ENCODE measurements at places on chromosomes 2 and 18. TPM values are rescaled to one million over a fixed set of nuclear protein-coding genes. Genes with fewer than 3 reads are reported as not detected.

- DNase-seq: no peak
These were observed 163.9 kb upstream of the DNMT3A start for GRCh38 chr2:25505622-25506021.

DNA sequence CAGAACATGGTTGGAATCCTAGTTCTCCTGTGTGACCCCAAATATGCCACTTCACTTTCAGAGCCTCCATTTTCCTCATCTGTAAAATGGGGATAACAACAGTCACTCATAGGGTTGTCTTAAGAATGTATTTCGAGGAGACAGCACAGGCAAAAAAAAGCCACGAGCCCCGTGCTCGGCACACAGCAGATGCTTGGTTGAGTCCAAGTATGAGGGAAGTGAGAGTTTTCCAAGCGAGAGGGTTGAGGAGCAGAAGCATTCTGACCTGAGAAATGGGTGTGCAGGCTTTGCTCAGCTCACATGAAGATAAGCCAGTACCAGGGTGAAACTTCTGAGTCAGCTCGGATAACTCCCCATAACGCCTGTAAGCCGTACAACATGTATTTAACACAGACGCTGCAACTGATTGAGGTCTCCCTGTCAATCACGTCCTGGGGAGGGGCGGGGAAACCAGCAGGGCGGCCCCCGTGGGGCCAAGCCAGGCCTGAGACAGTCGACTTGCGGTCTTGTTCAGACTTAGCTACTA, 23.0 kb upstream of the ODC1 start:
- no peak for DNase-seq

GRCh38 chr18:35117951-35118411, 76.8 kb downstream of the MAPRE2 start:
- DNase-seq: peak; percentile 41

- no peak for DNase-seq
These were observed 60.4 kb downstream of the KCNJ3 start for GRCh38 chr2:154758871-154759270.

- no peak for DNase-seq
These were observed 100.3 kb downstream of the MCFD2 start for GRCh38 chr2:46815121-46815802.

- DNase-seq: no peak
These were observed 66.4 kb downstream of the OSR1 start for GRCh38 chr2:19292007-19292406.

- no peak for DNase-seq
These were observed 5.3 kb downstream of the NGEF start for GRCh38 chr2:233007739-233008138.

DNA sequence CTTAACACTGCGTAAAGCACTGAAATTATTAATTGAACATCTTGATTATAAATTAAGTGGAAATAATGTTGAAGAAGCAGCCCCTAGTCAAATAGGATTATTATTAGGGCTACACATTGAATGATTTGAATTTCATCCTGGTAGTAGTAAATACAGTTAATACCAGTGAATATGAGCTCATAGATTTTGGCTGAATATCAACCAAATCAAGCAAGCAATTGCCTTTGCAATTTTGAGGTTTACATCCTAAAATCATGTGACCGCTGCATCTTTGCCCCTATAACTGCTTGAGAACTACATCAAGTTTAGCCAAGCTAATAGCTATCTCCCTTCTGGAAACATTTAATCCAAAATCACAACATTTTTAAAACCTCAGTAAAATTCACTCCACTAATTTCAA, 801.2 kb upstream of the PIK3C3 start:
- no peak for DNase-seq

- DNase-seq: no peak
These were observed 114.6 kb downstream of the DOCK10 start for GRCh38 chr2:224927646-224928173.

GRCh38 chr2:64219149-64219548, 74.9 kb upstream of the PELI1 start:
- DNase-seq: no peak

DNA sequence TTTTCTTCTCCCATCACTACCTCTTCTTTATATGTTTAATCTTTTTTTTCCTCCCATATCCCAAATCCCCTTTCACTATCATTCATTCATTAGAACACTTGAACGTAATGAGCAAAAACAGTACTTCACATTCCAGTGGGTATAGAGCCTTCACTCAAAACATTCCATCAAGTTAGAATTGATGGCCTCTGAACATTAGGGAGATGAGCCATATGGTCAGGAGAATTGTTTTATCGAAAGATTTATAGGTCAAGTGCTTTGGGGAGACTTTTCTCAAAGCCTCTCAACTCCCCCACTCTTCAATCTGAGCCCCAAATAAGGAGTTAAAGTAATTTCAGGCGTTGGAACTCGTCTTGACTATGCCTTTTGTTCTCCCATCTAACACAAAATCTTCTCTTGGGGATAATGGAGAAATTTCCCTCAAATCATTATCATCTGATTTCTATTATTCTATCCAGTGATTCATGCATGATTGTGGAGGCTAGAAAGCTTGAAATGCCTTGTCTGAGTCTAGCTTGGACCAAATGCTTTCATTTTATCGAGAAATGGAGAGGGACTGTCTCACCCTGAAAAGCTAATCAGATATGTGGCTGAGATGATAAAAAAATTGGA, 79.2 kb downstream of the KIAA2012 start:
- DNase-seq: no peak

DNA sequence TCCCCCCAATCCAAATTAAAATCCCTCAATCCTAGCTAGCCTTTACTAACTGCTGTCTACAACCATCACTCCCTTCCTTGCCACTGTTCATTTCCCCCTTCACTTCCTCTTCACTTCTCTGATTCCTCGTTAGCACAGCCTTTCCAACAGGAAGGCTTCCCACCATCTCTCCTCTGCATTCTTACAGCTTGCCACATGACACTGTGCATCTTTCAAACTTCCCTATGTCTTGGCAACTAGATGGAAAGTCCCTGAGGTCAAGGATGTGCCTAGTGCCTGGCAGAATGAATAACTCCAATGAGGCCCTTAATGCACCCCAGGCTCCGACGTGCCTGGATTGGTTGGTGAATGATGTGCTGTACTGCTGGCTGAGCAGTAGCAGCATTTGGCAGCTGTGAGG, 15.2 kb downstream of the SAP130 start:
- DNase-seq: no peak

DNA sequence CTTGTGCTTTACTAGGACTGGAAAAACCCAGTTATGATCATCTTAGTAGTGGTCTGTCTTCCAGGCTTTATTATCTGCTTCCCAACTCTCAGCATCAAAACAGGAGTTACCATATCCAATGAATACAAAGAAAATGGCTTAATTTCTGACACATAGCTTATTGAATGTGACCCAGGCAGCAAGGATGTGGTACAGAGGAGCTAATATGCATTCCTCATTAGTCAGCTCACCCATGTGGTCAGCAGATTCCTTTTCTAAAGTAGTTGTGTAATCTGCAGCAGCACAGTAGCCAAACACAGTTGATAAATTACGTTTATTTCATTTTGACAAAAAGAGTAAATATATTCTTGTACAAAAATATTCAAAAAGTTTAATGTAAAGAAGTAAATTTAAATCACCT, 43.6 kb downstream of the TSPYL6 start:
- no peak for DNase-seq

- DNase-seq: no peak
These were observed 457.1 kb upstream of the SALL3 start for GRCh38 chr18:78522507-78522906.

- DNase-seq: no peak
These were observed 59.1 kb downstream of the ZEB2 start for GRCh38 chr2:144460727-144461307.

GRCh38 chr2:75896779-75897366, 186.2 kb upstream of the GCFC2 start:
- DNase-seq: no peak

GRCh38 chr2:98324181-98324580, 22.1 kb upstream of the CNGA3 start:
- no peak for DNase-seq

DNA sequence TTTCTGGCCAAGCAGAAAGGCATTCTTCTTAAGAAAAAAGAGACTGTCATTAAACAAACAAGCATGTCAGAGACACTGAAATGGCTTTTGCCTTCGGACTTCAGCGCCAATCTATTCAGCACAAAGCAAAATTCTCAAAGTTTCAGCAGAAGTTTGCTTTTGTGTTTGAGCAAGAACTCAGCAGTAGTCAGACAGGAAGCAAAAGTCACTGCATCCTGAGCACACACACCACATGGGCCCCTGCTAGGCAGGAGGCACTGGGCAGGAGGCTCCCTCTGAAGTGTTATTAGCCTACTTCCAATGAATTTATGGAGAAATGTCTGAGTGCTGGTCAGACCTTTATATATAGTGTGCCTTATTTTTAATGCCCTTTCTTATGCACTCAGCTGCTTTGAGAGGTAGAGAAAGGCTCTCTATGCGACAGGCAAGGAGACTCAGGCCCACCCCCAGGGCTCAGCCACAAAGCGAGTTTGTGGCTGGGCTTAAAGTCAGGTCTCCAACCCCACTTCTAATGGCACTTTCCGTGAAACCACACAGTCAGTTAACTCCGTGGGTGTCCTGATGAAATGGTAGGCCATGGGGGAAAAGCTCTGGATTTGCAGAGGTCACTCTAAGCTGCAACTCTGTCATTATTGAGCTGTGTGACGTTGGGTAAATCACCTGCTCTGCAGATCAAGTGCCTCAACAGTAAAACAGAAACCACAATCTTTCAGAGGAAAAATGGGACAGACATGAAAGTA, 161.0 kb upstream of the TMEM200C start:
- no peak for DNase-seq

DNA sequence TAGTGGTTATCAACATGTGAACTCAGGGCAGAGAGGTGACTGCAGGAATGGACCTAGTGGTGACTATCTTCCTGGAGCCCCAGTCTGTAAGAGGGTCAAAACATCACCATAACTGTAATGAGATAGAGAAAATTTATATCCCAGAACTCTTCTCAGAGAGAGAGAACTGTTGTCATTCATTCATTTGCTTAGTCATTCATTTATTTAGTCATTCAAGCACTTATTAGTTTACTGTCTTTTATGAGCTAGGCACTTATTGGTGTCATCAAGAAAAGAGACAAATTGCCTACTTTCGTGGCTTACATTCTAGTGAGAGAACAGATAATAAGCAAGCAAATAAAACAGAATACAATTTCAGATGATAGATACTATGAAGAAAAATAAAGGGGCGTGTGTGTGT, 34.1 kb downstream of the DOK1 start:
- DNase-seq: no peak

DNA sequence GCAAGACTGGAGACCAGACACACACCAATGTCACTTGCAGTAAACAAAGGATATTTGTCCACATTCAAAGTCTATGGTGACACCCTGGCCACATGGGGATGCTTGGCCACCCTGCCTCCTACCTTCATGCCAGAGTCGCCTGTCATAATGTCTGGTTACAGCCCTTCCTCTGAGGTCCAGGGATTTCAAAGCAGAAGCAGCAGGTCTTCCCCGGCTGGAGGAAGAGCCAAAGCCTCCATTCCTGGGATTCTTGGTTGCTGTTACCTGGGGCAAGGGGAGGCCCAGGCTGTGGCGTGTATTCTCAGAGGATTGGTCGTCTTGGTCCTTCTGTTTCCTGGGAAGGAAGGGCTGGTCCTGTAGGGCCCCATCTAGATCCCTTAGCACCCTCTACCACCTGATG, 2.3 kb upstream of the ALPP start:
- no peak for DNase-seq

DNA sequence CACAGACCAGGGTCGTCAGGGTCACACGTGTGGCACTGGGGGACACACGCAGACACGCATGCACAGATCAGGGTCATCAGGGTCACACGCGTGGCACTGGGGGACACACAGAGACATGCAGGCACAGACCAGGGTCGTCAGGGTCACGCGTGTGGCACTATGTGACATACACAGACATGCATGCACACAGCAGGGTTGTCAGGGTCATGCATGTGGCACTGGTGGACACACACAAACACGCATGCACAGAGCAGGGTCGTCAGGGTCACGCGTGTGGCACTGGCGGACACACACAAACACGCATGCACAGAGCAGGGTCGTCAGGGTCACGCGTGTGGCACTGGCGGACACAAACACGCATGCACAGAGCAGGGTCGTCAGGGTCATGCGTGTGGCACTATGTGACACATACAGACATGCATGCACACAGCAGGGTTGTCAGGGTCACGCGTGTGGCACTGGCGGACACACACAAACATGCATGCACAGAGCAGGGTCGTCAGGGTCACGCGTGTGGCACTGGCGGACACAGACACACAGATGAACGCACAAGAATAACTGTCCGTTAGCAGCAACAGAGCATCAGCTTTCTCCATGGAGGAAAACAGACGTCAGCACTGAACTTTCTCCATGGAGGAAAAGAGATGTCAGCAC, 34.9 kb downstream of the HDAC4 start:
- no peak for DNase-seq

DNA sequence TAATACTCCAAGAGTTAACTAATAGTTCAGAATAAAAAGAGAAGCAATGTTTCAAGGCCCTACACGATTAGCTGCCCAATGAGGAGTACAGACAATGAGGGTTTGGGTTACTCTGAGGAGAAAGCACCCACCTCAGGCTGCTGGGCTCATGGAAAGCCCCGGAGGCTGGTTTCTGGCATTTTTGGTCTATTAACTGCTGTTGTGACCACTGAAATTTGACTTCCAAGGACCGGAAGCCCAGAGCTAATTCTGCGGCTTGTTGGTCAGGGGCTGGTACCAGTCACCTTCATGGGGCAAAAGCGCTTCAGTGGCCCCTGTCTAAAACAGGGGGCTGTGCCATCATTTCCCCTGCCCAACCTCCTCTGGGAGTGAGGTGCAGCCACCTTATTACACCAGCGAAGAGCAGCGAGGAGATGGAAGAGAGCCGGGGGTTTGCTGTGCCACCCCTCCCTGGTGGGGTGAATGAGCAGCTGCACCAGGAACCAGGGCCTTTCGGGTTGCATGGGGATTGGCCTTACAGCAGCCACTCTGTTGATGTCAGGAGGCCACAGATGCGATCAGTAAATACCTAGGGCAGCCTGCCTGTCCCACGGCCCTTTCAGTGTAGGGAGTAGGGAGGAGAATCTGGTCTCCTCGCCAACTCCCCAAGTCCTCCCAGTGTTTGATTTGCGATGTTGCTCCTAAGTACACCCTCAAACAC, 131.3 kb downstream of the CELF4 start:
- no peak for DNase-seq

- no peak for DNase-seq
These were observed 5.0 kb downstream of the NDUFS1 start for GRCh38 chr2:206154197-206154596.

- no peak for DNase-seq
These were observed 108.2 kb upstream of the UBE2E3 start for GRCh38 chr2:180872255-180872654.

GRCh38 chr18:50190236-50190635, 4.7 kb downstream of the MYO5B start:
- DNase-seq: no peak

PRSS56 gene
- not detected for polyA plus RNA-seq

LCLAT1 gene
- 12.7 TPM for polyA plus RNA-seq

MYO1B gene
- polyA plus RNA-seq: 228 TPM

HDAC4 gene
- polyA plus RNA-seq: 7.9 TPM

UGT1A5 gene
- not detected for polyA plus RNA-seq

DPY30 gene
- polyA plus RNA-seq: 98.7 TPM

CRYGC gene
- polyA plus RNA-seq: not detected

SCN7A gene
- polyA plus RNA-seq: 88.7 TPM

LBX2 gene
- 0.49 TPM for polyA plus RNA-seq

TNS1 gene
- 113 TPM for polyA plus RNA-seq

EML6 gene
- 0.75 TPM for polyA plus RNA-seq

EDAR gene
- polyA plus RNA-seq: 4.9 TPM

All from right lung (tissue), 10 donors.